Ecto neural progenitor cell (in vitro differentiated cells): ENCODE measurements at places on chromosomes 2 and 18.

DNA sequence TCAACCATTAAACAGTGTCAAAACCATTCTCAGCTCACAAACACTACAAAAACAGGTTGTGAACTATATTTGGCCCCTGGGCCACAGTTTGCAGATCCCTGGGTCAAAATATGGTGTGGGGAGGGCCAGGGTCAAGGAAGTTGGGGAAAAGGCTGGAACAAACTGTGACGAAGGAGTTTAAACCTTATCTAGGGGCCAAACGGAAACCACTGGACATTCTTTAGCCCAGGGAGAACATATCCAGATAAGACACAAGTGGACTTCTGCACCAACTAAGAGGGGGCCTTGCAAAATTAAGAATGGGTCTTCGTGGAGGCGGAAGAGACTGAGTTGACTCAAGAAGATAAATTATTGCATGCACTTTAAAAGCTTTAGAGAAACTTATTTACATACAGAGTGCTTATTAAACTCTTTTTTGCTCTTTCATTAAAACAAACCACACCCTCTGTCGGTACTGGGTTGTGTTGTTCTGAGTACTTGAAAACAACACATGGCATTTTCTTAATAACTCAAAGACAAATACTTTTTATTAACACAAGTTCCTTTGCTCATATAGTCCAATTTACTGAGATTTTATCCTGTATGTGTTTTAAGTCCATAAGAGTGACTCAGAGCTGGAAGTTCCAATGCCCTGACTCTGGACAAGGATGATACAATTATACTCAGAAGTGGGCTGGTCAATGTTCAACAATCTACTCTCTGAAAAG lies 5.3 kb upstream of the ASAP2 start:
- DNase-seq, result no peak

DNA sequence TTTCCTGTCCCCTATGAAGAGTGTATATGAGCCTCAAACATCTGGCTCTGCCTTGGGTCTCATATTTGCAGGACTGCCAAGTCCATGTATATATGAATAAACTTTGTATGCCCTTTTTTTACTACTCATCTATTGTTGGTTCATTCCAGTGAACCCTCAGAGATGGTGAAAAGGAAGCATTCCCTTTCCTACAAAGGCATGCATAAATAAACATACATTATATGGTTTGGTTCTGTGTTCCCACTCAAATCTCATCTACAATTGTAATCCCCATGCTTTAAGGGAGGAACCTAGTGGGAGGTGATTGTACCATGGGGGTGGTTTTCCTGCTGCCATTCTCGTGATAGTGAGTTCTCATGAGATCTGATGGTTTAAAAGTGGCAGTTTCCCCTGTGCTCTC lies 534.2 kb downstream of the SPAG16 start:
- no peak for DNase-seq

GRCh38 chr2:158315803-158316414 lies 140.6 kb downstream of the CCDC148 start:
- no peak for DNase-seq

DNA sequence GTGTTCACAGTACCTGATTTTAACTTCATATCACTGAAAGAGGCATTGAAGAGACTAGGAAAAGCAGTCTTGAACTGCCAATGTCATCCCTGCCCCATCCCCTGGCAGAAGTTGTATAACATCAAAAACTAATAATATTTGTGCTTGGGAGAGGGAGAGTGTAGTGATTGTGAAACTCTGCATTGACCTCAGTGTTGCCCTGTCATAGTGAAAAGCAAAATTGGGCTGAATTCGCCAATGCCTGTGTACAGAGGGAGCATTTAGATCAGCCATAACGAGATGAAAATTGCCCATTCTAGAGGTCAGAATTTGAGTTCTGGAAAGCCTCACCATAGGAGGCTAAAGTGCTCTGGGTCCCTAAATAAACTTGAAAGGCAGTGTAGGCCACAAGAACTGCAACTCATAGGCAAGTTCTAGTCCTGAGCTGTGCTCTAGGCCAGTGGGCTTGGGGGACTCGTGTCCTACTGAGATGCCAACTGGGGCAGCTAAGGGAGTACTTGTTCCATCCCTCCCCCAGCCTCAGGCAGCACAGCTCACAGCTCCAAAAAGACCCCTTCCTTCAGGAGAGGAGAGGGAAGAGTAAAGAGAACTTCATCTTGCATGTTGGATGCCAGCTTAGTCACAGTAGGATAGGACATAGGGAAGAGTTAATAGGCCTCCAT lies 855.6 kb downstream of the TSN start:
- no peak for DNase-seq

- DNase-seq, result no peak
Observed at GRCh38 chr2:3343012-3343411, 34.6 kb downstream of the EIPR1 start.

GRCh38 chr2:45256867-45257641 lies 247.8 kb upstream of the SIX2 start:
- no peak for DNase-seq

- no peak for DNase-seq
Observed at GRCh38 chr2:3170792-3171455, 206.7 kb downstream of the EIPR1 start.

GRCh38 chr2:66696374-66696773 lies 261.4 kb downstream of the MEIS1 start:
- DNase-seq, result no peak

DNA sequence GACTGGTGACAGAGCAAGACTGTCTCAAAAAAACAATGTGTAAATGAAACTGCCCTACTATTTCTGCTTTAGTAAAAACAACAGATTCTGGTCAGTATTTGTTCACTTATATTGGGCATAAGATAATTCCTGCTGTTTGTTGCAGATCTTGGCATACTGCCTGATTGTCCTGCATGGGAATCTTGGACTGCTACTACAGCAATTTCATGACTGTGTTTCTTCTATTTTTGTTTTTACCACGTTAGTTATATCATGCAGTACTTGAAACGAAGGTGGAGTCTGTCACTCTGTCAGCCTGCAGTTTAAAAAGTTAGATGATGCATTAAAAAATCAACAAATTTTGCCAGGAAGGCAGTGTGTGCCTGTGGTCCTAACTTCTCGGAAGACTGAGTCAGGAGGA lies 14.2 kb upstream of the CLASP1 start:
- DNase-seq, result no peak

GRCh38 chr2:191952515-191953270 lies 105.8 kb upstream of the CAVIN2 start:
- no peak for DNase-seq

- DNase-seq, result no peak
Observed at GRCh38 chr2:207385903-207386302, 143.9 kb upstream of the CREB1 start.

GRCh38 chr18:3624935-3625741 lies 175.2 kb downstream of the TGIF1 start:
- no peak for DNase-seq

DNA sequence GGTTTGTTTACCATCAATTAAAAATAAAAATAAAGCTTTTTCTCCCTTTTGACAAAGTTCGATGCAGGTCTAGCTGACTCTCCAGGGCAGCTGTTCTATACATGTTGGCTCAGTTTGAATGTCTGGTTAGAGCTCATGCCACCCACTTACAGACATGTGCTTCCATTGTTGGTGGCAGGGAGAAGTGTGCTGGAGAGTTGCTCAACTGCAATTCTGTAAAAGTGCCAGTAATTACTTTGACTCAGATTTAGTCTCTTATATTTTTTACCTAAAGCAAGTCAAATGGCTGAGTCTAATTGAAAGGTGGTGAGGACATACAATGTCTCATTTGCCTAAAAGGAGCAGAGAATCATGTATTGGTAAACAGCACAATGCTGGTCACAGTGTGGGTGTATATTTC lies 609.1 kb upstream of the SYT4 start:
- DNase-seq, result no peak

- no peak for DNase-seq
Observed at GRCh38 chr2:74843899-74844298, 10.0 kb downstream of the HK2 start.

DNA sequence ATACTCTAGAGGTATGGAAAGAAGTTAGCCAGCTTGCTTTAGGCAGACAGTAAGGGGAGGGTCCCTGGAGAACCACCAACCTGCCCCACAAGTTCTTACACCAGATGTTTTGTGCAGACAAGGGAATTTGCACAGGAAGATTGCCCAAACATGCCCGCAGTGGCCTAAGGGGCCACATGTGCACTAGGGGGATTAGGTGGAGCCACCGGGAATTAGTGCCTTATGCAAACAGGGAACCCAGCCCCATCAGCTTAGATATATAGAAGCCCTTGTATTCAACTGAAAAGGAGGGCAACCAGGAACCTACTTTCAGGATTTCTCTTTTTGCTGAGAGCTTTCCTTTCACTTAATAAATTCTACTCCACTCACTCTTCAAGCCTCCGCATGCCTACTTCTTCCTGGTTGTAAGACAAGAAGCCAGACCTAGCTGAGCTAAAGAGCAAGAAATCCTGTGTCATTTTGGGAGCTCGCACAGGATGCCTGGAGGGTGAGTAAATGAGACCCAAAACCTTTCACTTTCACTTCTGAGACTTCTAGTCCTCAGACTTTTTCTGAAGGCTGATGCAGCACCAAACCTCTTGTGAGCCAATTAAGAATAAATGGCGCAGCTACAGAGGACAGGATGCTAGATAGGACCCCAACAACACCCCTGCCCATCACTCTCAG lies 146.3 kb downstream of the GCA start:
- DNase-seq, result no peak

GRCh38 chr18:72155327-72155726 lies 388.8 kb downstream of the CBLN2 start:
- DNase-seq, result no peak

DNA sequence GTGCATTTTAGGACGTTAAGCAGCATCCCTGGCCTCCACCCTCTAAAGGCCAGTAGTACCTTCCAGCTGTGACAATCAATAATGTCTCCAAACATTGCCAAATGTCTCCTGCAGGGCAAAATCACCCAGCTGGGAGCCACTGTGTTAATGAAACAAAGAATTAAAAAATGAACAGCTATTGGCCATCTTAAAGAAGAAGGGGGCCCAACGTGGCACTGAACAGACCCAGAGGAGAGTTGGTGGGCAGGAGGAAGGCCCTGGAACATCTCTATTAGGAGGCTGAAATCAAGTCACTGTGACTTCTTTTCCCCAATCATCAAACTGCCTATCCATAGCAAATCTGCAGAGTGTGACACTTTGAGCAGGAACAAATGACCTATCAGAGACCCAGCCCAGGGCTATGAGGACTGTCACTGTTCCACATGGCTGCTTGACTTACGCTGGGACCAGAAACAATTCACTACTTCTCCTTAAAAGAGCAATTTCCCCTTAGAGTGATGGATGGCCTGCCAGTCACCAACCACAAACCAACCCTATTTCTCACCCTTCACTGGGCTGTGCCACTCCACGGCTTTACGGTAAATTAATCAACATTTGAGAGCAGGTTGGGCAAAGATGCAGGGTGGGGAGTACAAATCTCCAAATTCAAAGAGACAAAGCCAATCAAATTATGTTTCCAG lies 35.2 kb upstream of the TEX51 start:
- no peak for DNase-seq

- no peak for DNase-seq
Observed at GRCh38 chr2:160157861-160158829, 41.9 kb downstream of the ITGB6 start.

DNA sequence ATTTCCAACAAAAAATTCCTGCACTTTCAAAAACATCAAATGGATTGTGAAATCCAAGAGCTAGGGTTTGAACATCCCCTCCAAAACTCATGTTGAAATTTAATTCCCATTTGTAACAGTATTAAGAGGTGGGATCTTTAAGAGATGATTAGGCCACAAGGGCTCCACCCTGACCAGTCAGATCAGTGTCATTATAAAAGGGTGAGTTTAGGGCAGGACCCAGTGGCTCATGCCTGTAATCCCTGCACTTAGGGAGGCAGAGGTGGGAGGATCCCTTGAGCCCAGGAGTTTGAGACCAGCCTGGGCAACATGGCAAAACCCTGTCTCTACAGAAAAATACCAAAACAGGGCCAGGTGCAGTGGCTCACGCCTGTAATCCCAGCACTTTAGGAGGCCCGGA lies 8.9 kb downstream of the GTF3C2 start:
- DNase-seq, result no peak

GRCh38 chr2:237444071-237444470 lies 30.1 kb upstream of the COL6A3 start:
- no peak for DNase-seq

DNA sequence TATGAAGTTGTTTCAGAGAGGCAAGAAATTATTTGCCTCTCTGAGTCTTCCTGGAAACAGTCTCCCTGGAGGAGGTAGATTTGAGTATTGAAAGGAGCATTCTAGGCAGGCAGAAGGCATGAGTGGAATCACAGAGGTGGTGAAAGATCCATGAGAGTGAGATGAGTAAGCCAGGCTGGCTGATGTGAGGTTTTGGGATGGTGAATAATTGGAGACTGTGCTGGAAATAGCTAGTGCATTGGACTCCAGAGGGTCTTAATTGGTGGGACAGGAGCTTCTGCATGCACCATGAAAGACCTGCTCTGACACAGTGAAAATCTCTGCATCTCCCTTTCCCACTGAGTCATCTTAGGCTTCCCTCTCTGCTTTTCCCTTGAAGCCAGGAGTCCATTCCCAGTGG lies 46.3 kb downstream of the CDC42EP3 start:
- no peak for DNase-seq

DNA sequence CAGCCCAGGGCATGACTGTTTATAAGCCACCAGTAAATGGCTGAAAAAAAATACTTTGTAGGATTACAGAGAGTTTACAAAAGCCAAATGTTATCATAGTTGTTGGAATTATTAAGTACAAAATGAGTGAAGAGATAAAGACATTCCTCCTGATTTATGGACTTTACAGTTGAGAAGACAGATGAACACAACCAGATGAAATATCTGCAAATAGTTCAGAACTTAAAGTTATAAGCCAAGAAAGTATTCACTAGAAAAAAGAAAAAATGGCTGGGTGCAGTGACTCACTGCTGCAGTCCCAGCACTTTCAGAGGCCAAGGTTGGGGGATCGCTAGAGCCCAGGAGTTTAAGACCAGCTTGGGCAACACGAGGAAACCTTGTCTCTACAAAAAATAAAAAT lies 11.2 kb downstream of the PMAIP1 start:
- DNase-seq, result no peak

DNA sequence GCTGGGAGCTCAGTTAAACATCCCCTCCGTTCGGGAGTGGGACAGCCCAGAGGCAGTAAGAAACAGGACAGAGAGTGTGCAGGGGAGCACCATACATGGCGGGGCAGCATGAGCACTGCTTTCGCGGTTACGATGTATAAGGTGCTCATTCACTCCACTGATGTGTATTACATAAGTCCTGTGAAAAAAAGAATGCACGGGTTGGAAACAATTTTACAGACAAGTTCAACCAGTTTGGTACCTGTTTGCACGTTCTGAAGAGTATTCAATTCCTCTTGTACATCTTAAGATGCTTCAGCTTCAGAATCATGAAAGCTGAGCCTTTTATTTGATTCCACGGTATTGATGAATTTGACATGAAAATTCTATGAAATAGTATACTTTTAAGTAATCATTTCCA lies 97.8 kb upstream of the NETO1 start:
- no peak for DNase-seq

DNA sequence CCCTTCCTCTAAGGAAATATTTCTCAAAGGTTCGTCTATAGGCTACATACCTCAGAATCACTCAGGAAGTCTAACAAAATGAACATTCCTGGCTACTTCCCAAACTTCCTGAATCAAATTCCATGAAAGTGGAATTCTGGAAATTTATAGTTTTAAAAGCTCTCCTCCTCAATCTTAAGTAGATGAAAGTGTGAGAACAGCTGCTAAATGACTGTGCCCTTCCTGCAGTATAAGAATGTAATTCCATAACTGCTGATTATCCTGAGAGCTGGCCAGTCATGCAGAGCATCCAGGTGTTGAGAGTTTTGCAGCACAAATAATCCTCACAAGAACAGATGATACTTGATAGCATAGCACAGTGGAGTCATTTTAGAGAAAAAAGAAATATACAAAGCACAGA lies 265.0 kb downstream of the KCNJ3 start:
- DNase-seq, result no peak
